ENCODE measurements at places on chromosomes 2 and 18.

GRCh38 chr2:160271171-160272086 is 71.4 kb upstream of the ITGB6 start:
- DNase-seq = no peak

- DNase-seq = no peak
Measured at GRCh38 chr18:79956276-79956675, 4.8 kb upstream of the SLC66A2 start.

GRCh38 chr2:144524118-144525009 is 4.4 kb upstream of the ZEB2 start:
- no peak for DNase-seq

DNA sequence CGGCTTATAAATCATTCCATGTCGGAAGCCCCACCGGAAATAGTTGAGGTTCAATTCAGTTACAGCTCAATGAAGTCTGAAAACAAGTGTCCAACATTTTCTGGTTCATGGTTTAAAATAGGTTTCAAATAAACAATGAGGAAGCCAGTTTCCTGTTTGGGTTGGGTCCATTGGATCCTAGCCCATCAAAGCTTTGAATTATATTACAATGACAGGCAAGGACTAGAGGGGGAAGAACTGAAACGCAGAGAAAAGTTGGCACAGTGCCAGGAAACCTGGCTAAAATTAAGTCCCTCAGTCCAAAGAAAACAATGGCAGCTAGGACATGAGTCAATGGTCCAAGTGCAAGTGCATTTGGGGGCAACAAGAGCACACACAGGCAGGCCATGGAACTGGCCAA is 32.0 kb downstream of the SLC14A1 start:
- DNase-seq = peak; percentile 84

DNA sequence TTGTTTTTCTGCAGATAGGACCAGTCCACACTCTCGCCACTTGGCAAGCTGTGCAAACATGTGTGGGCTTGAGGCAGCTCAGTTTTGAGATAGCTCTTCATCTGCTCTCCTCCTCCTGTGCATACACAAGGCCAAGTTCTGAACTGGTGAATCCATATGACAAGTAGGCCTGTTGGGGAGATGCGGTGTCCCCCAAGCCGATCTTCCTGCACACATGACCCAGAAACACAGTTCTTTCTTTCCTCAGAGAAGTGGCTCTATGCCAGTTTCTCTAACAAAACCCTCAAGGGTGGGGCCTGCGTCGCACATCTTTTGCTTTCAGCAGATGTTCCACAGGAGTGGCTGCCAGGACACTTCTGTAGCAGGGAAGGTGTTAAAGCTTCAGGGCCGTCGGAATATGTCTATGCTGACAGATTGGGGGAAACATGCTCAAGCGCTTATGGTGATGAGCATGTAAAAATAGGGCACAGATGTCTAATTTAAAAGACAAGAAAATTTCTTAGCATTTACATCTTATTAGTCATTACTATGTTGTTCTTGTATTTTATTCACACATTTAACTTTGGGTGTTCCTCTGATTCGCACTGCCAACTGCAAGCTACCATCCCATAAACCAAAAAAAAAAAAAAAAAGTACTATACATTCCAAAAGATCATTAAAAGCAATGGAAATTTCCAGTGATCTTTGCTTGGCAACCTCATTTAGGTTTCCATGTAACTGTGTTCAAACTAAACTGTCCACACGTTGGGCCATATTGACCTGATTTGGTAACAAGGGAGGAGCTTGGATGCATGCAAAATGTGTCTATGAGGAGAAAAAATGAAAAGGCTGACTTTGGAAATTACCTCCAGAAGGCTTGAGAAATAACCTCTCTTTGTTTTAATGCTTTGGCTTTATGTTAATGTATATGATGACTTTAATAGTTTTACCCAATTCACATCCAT is 1055.5 kb upstream of the KLHL29 start:
- no peak for DNase-seq

DNA sequence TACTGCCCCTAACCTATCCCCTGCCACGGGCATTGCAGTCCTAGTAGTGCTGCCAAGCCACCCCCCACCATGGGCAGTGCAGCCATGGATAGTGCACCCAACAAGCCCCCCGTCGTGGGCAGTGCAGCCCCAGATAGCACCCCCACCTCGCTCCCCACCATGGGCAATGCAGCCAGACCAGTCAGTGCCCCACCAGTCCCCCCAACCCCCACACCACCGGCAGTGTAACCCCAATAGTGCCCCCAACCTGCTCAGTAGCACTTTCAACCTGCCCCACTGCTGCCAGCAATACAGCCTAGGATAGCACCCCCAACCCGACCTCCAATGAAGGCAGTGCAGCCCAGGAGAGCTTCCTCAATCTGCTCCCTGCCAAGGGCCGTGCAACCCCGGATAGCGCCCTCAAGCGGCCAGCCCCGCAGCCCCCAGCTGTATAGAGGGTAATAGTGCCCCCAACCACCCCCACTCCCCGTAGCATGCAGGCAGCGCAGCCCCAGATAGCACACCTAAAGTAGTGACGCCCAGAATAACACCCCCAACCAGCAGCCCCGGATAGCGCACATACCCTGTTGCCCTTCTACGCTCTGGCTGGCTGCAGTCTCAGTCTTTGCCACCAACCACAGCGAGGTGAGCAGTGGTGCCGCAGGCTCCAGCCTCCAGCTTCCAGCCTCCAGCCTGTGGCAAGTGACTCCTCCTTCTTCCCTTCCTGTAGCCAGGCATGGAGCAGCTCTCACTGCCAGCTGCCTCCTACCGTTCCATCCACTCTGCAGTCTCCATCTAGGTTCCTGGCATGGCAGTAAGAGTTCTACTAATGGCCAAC is 45.4 kb upstream of the ANKRD62 start:
- DNase-seq = no peak

DNA sequence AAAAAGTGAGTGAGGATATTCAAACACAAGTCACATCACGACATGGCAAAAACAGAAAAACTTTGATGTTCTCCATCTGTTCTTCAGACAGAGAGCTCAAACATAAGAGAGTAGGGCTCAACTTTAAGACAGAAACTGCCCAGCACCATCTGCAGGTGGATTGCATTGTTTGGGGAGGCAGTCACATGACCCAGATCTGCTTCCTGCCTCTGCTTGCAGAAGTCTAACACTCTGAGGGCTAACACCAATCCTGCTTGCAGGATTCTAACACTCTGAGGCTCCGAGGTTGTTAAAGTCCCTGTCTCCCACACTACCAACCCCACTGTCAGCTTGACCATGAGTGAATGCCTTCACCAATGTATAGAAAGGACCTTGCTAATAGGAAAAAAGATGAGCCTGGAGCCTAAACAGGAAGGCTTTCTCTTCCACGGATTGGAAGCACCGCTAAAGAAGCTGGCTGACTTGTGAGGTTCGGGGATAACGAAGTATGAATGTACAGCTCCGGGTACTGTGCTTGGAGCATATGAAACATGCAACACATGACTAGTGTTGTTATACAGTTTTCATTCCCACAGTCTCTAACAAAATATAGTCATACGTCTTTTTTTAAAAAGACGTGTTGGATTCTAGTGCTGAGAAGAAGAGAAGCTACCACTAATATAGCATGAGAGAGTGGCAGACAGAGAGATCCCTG is 176.6 kb upstream of the CREB1 start:
- DNase-seq = no peak

DNA sequence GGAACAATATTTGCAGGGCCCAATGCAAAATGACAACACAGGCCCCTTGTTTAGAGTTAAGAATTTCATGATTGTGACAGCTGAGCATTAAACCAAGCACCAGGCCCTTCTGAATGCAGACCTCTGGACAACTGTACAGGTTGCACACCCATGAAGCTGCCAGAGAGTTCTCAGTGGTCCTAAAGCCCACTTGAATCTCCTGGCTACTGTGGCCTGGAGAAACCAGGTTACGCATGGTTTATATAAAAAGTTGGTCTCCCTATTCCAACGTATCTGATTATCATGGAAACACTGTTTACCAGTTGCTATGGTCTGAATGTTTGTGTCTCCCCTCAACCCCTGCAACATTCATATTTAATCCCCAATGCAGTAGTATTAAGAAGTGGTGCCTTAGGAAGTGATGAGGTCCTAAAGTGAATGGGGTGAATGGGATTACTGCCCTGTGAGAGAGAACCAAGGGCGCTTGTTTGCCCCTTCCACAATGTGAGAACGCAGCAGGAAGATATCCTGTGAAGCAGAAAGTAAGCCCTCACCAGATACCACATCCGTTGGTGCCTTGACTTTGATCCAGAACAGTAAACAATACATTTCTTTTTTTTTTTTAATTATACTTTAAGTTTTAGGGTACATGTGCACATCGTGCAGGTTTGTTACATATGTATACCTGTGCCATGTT is 48.0 kb upstream of the ANXA4 start:
- no peak for DNase-seq

DNA sequence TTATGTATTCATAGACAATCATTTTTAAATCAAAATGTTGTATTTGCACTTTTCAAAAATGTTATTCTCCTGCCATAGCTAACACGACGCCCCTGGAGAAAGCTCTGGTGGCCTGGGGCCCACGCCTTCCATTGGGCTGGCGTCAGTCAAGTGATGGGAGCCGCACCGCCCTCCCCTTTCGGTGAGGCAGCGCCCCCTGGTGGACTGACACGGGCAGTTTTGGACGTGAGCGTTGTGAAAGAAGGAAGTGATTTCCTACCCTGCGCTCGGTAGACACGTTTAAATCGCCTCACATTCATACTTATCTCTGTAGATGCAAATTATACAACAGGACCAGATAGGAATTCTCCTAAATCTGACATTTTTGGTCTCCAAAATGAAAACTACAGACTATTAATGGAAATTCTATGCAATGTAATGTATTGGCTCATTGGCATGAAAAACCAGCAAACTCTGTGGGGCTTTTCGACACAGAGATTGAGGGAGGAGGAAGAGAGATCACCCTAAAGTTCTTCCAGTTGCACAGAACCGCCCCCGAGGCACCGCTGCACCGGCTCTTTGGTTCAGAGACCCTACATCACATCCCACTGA is 326.2 kb upstream of the SOX11 start:
- DNase-seq = peak; percentile 49

DNA sequence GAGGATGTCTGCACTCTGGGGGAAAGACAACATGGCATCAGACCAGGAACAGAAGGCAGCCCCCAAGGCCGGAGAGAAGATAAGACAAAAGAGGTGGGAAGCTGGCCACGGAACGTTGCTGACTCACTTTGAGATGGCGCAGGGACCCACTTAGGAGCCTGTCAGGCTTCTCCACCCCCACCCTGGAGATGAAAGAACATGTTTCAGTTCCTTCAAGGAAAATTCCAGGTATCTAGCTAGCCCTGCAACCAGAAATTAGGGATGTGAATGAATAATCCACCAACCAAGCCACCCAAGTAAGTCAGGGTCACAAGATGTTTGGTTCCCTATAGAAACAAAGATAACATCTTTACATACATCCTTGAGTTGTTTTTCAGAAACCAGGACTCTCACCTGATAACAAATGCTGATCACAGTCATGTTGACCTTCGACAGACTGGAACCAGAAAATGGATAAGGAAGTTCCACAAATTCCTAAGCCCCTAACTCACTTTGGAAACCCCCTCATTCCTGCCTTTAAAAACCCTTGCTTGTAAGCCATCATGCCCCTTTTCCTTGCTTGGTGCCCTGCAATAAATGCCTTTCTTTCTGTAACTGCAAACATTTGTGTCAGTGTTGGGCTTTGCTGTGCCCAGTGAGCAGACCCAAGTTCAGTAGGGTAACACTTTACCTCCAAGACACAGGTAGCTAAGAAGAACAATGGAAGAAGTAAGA is 31.9 kb downstream of the PSTPIP2 start:
- no peak for DNase-seq

- DNase-seq = no peak
Measured at GRCh38 chr18:31261792-31262582, 56.0 kb upstream of the DSG1 start.

- no peak for DNase-seq
Measured at GRCh38 chr2:142416996-142417395, 286.2 kb upstream of the LRP1B start.

DNA sequence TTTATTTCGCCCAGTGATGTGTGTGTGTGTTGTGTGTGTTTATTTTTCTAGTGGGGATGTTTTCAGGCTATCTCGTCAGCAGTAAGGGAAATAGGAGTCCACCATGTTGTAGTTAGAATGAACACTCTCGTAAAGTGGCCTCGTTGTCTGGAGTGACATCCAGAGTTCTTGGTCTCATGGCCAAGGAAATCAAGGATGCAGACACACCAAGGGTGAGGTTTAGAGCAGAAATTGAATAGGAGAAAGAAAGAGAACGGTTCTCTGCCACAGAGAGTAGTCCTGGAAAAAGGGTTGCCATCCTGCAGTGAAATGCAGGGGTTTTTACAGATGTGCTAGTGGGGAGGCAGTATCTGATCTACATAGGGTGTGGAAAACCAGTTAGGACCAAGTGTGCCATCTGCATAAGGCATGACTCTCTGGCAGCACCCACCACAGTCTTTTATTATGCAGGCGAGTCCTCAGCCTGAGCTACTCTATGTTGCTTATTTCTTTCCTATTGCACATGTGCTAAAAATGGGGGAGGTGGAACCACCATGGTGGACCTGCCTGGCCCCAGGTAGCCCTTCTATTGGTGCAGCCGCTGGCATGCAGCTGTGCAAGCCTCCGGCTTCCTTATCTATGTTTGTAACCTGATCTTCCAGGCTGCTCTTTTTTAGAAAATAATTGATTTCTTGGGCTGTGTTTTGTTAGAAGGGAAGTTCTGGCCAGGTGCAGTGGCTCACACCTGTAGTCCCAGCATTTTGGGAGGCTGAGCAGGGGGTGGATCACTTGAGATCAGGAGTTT is 23.2 kb downstream of the RALB start:
- no peak for DNase-seq

- no peak for DNase-seq
Measured at GRCh38 chr2:240968731-240969624, 29.4 kb upstream of the SNED1 start.

- DNase-seq = no peak
Measured at GRCh38 chr2:85850451-85850850, 38.3 kb downstream of the ST3GAL5 start.

GRCh38 chr18:36314098-36314497 is 16.6 kb downstream of the FHOD3 start:
- DNase-seq = no peak

- no peak for DNase-seq
Measured at GRCh38 chr18:76932026-76932819, 109.9 kb downstream of the ZNF236 start.

- no peak for DNase-seq
Measured at GRCh38 chr2:145085612-145086011, 565.7 kb upstream of the ZEB2 start.

- no peak for DNase-seq
Measured at GRCh38 chr2:23620841-23621341, 235.9 kb downstream of the KLHL29 start.

DNA sequence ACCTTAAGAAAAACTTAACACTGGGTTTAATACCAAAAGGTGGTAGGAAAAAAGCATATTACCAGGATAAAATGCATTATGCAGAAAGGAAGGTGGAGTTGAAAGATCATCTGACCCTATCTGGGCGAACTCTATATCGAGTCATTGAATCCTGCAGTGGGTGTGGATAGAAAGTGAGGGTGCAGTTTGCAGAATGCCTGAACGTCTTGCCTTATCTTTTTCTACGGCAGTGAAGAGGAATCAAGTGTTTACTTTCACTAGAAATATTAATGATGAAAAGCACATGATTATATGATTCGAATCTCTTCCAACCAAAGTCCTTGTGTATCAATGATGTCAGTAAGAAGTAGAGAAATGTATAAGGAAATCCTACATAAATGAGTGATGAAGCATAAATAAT is 4.3 kb upstream of the CAVIN2 start:
- DNase-seq = no peak

GRCh38 chr18:38539856-38540255 is 974.3 kb upstream of the CELF4 start:
- DNase-seq = no peak

GRCh38 chr18:49177812-49178211 is 227.0 kb upstream of the SMAD7 start:
- DNase-seq = no peak
